ENCODE measurements at places on chromosomes 2 and 18. TPM values are rescaled to one million over a fixed set of nuclear protein-coding genes. Genes with fewer than 3 reads are reported as not detected.

- H3K4me1 ChIP-seq, result peaks cover 26% of the 10 kb centered on the region
- H3K27ac ChIP-seq, result no peak overlapping the region
- H3K36me3 ChIP-seq, result no peaks in the 10 kb centered on the region
- DNase-seq, result no peak
Observed at GRCh38 chr18:23859466-23860336, 154.9 kb upstream of the TTC39C start.

OXER1 gene
- not detected for total RNA-seq

TRIM43 gene
- total RNA-seq, result not detected

DNA sequence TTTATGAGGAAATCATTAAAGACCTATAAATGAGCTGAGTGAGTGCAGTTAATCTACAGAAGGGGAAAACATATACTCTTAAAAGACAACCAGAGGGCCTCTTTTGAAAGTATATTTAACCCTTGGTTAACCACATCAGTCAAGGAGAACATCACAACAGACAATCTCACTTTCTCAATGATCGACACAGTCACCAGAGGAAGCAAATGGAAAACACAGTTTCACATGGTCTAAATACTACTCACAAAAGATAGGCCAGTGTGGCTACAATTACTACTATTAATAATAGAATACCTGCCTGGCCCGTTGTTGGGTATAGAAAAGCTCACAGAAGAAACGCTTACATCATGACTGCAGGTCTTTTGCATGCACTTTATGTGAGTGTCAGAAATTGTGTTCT, 426.2 kb downstream of the NCKAP5 start:
- H3K27me3 ChIP-seq, result no peaks in the 10 kb centered on the region
- H3K4me1 ChIP-seq, result no peaks in the 10 kb centered on the region
- no peak for DNase-seq
- no peak overlapping the region for H3K27ac ChIP-seq
- no peak overlapping the region for H3K4me3 ChIP-seq
- H3K36me3 ChIP-seq, result no peaks in the 10 kb centered on the region

GRCh38 chr18:63063171-63063570, 256.4 kb downstream of the BCL2 start:
- no peaks in the 10 kb centered on the region for H3K36me3 ChIP-seq
- H3K4me1 ChIP-seq, result peaks cover 4% of the 10 kb centered on the region
- H3K27ac ChIP-seq, result no peak overlapping the region
- no peaks in the 10 kb centered on the region for H3K27me3 ChIP-seq
- no peak for DNase-seq

DNA sequence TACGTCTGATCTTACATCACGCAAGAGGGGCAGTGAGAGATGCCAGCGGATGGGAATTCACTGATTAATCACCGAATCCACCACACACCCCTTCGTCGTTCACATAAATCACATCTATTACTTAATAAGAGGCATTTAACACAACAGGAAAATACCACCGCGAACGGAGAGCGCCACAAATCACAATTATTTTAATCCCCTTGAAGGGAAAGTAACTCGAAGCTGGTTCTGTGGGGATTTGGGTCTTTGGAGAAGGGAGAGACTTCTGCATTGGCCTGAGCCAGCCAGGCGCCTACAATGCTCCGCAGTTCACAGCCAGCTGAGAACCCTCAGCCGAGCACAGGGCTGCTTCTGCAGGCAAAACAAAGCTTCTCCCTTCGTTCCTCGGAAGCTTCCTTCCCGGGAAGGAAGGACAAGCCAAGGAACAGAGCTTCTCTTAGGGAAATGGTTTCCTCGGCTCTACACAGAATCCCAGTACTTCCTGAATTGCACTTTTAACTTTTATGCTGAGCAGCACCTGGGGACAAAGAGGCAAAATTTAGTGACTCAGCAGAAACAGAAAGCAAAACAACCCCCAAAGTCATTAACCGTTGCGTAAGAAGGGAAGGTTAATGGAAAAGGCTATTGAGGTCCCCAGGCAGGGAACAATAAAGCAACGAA, at the start of gene LRP1B:
LRP1B (minus strand) TSS at position 7 of the 660 bp plus-strand sequence. CDS start 287 bp downstream, outside the sequence.
- no peak within 1 kb of the TSS for H3K27ac ChIP-seq
- DNase-seq, result no peak
- H3K4me1 ChIP-seq, result peaks cover 5% of the 10 kb centered on the region
- H3K27me3 ChIP-seq, result peaks cover 33% of the 10 kb centered on the region
- no peak within 1 kb of the TSS for H3K4me3 ChIP-seq
- no peaks in the 10 kb centered on the region for H3K36me3 ChIP-seq

GRCh38 chr2:201930043-201930442, 103.6 kb upstream of the FZD7 start:
- DNase-seq, result no peak
- no peaks in the 10 kb centered on the region for H3K36me3 ChIP-seq
- H3K4me1 ChIP-seq, result no peaks in the 10 kb centered on the region
- H3K27ac ChIP-seq, result no peak overlapping the region
- H3K4me3 ChIP-seq, result no peak overlapping the region
- peaks cover 3% of the 10 kb centered on the region for H3K27me3 ChIP-seq

DNA sequence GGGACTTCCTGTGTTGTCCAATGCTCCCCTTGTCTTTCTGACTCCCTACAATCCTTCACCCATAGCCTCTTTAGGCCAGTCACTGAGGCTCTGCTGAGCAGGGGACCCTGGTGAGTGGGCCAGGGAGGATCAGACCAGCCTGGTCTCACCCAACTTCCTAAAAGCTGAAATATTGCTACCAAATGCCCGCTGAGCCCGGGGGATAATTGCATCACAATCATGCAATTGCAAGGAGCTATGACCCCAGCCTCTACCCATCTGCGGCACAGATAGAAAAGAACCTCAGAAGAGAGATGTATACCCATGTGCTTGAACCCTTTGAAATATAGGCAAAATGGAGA, 3.7 kb upstream of the SP100 start:
- H3K4me3 ChIP-seq, result peak overlapping the region; percentile 90
- H3K4me1 ChIP-seq, result peaks cover 72% of the 10 kb centered on the region
- no peak for DNase-seq

GRCh38 chr2:191262436-191262835, 17.2 kb downstream of the MYO1B start:
- peaks cover 7% of the 10 kb centered on the region for H3K4me1 ChIP-seq
- H3K27me3 ChIP-seq, result no peaks in the 10 kb centered on the region
- H3K36me3 ChIP-seq, result no peaks in the 10 kb centered on the region
- no peak overlapping the region for H3K4me3 ChIP-seq
- H3K27ac ChIP-seq, result no peak overlapping the region

DNA sequence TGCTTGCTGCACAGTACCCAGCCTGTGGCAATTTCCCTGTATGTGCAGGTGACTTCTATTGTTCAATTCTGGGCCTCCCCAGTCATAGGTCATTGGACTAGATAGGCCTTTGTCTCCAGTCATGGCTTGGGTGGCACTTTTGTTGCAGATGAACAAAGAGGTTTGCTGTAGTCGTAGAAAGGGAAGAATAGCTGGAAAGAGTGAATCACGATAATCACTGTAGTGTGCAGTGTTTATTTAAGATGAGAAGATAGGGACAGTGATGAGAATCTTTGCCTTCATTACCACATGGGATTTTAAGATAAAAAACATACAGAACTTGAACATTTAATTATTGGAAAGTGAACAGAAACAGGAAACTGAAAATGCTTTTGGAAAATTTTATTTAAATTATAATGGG, 156.1 kb upstream of the CYRIA start:
- no peak overlapping the region for H3K27ac ChIP-seq
- H3K4me1 ChIP-seq, result no peaks in the 10 kb centered on the region
- peaks cover 2% of the 10 kb centered on the region for H3K27me3 ChIP-seq
- no peak overlapping the region for H3K4me3 ChIP-seq
- DNase-seq, result no peak

DNA sequence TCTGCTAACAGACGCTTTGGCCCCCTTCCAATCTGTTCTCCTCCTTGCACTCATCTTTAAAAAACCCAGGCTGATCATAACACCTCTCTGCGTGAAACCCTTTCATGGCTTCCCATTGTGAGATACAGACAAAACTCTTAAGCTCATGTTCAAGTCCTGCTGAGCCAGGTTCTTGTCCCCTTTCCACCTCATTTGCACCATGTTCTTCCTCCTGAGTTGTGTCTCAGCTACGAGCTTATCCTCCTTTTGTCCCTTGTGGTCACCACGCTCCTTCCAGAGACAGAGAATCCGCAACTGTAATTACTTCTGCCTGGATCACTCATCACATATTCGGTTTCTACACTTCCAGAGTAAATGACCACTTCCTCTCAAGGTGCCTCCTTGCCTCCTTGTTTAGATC, 238.8 kb downstream of the ACTR3 start:
- H3K36me3 ChIP-seq, result no peaks in the 10 kb centered on the region
- no peak overlapping the region for H3K4me3 ChIP-seq
- DNase-seq, result no peak
- no peak overlapping the region for H3K27ac ChIP-seq
- peaks cover 16% of the 10 kb centered on the region for H3K27me3 ChIP-seq

ALPI gene
- total RNA-seq, result not detected

GRCh38 chr2:135633582-135633981, 102.3 kb downstream of the R3HDM1 start:
- no peaks in the 10 kb centered on the region for H3K27me3 ChIP-seq
- no peak overlapping the region for H3K27ac ChIP-seq
- DNase-seq, result no peak
- no peak overlapping the region for H3K4me3 ChIP-seq
- H3K36me3 ChIP-seq, result peaks cover 15% of the 10 kb centered on the region

CDH2 gene
- not detected for total RNA-seq

DNA sequence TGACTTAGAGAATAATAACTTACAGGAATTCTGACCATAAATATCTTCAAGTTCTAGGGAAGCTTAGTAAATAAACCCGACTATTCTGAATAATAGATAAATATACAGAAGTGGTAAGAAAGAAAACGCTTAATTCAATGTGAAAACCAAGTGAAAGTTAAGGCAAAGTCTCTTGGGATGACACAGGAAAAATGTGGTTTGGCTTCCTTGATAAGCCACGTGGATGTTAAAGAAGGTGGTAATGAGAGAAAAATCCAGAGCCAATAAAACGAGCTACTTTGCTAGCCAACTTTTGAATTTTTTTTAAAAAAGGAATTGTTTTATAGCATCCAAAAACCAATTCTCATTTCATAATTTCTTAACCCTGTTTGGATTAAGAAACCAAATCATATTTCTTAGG, 166.2 kb upstream of the VRK2 start:
- DNase-seq, result no peak
- no peaks in the 10 kb centered on the region for H3K4me1 ChIP-seq
- no peaks in the 10 kb centered on the region for H3K36me3 ChIP-seq
- H3K4me3 ChIP-seq, result no peak overlapping the region

- no peak overlapping the region for H3K27ac ChIP-seq
- H3K4me3 ChIP-seq, result no peak overlapping the region
- no peaks in the 10 kb centered on the region for H3K27me3 ChIP-seq
- DNase-seq, result no peak
Observed at GRCh38 chr2:9679218-9679617, 48.4 kb upstream of the YWHAQ start.

DNA sequence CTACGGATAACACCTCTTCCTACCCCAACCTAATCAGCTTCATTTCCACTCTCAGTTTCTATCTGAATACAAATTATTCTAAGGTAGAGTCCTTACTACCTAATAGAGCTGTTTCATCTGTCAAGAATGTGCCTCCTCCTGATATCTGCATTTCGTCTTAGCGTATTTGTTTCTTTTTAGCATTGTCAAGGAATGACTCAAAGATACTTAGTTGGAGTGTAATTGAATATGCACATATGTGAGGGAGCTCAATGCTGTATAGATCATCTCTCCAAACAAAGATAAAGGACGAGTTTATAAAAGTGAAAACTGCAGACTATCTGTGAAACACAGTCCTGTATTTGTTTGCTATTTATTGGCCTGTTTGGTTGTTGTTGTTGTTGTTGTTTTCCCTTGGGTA, 2059.4 kb upstream of the CELF4 start:
- H3K36me3 ChIP-seq, result no peaks in the 10 kb centered on the region
- H3K4me1 ChIP-seq, result no peaks in the 10 kb centered on the region

GRCh38 chr18:64405161-64405560, 256.3 kb upstream of the LINC00305 start:
- no peak overlapping the region for H3K4me3 ChIP-seq
- no peaks in the 10 kb centered on the region for H3K36me3 ChIP-seq
- H3K27me3 ChIP-seq, result no peaks in the 10 kb centered on the region

CLK1 gene
- 174 TPM for total RNA-seq

ZNF519 gene
- total RNA-seq, result 13.3 TPM

VIT gene
- not detected for total RNA-seq

- no peaks in the 10 kb centered on the region for H3K27me3 ChIP-seq
- peak overlapping the region; percentile 60 for H3K27ac ChIP-seq
- peak; percentile 28 for DNase-seq
- H3K4me1 ChIP-seq, result peaks cover 47% of the 10 kb centered on the region
Observed at GRCh38 chr2:120174963-120175581, 48.1 kb downstream of the TMEM185B start.

GRCh38 chr2:221705185-221705877, 133.2 kb upstream of the EPHA4 start:
- H3K27ac ChIP-seq, result no peak overlapping the region
- no peak overlapping the region for H3K4me3 ChIP-seq
- peaks cover 4% of the 10 kb centered on the region for H3K27me3 ChIP-seq
- H3K36me3 ChIP-seq, result no peaks in the 10 kb centered on the region

- DNase-seq, result no peak
- no peak overlapping the region for H3K4me3 ChIP-seq
- no peak overlapping the region for H3K27ac ChIP-seq
- H3K36me3 ChIP-seq, result no peaks in the 10 kb centered on the region
- H3K27me3 ChIP-seq, result no peaks in the 10 kb centered on the region
Observed at GRCh38 chr2:64718250-64718885, 64.7 kb upstream of the SERTAD2 start.

- H3K4me3 ChIP-seq, result no peak overlapping the region
- H3K36me3 ChIP-seq, result peaks cover 7% of the 10 kb centered on the region
- no peaks in the 10 kb centered on the region for H3K27me3 ChIP-seq
- H3K27ac ChIP-seq, result no peak overlapping the region
Observed at GRCh38 chr2:12796657-12797056, 79.9 kb downstream of the TRIB2 start.

KIF3C gene
- total RNA-seq, result 3.0 TPM

EHBP1 gene
- 17.5 TPM for total RNA-seq

STRADB gene
- 19.1 TPM for total RNA-seq

Data from activated naive CD4-positive, alpha-beta T cell treated with anti-CD3 and anti-CD28 coated beads for 36 hours (primary cell).